Psoas muscle (tissue), 8 donors: ENCODE measurements at places on chromosomes 1 and 21.

GRCh38 chr1:16342331-16343062 lies 9.8 kb downstream of the FBXO42 start:
- no peaks in the 10 kb centered on the region for H3K36me3 ChIP-seq
- H3K27me3 ChIP-seq: no peaks in the 10 kb centered on the region
- H3K27ac ChIP-seq: no peak overlapping the region
- peak; percentile 11 for DNase-seq
- no peak overlapping the region for H3K4me3 ChIP-seq
- H3K4me1 ChIP-seq: peaks cover 28% of the 10 kb centered on the region

GRCh38 chr1:5108740-5109139 lies 454.3 kb downstream of the AJAP1 start:
- H3K4me3 ChIP-seq: no peak overlapping the region
- DNase-seq: no peak
- H3K4me1 ChIP-seq: no peaks in the 10 kb centered on the region
- H3K36me3 ChIP-seq: no peaks in the 10 kb centered on the region
- H3K27me3 ChIP-seq: no peaks in the 10 kb centered on the region
- H3K27ac ChIP-seq: no peak overlapping the region

- peak overlapping the region; percentile 73 for H3K27ac ChIP-seq
- peaks cover 10% of the 10 kb centered on the region for H3K4me1 ChIP-seq
- H3K36me3 ChIP-seq: peaks cover 2% of the 10 kb centered on the region
- H3K27me3 ChIP-seq: no peaks in the 10 kb centered on the region
- no peak overlapping the region for H3K4me3 ChIP-seq
- DNase-seq: no peak
Observed at GRCh38 chr1:112544751-112545150, 36.0 kb downstream of the WNT2B start.

DNA sequence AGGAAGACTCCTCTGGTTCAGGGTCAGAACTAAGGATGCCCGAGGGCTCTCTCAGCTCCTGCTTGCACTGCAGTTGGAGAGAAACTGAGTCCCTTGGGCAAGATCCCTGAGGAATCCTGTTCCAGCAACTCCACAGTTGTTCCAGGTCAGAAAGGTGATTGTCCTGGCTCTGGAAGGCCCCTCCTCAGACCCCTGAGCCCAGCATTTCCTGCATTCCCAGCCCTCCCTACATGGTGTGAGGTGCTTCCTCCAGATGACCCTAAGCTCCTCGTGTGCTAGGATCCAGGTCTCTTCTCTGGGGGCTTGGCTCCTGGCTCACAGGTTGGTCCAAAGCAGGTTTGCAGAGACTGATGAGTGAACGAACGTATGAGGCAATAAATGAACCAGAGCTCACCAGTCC lies 11.5 kb downstream of the LDLRAD1 start:
- H3K27me3 ChIP-seq: peaks cover 5% of the 10 kb centered on the region
- no peaks in the 10 kb centered on the region for H3K36me3 ChIP-seq
- no peak overlapping the region for H3K27ac ChIP-seq

GRCh38 chr1:229170778-229171505 lies 100.0 kb upstream of the RAB4A start:
- no peak overlapping the region for H3K27ac ChIP-seq
- no peaks in the 10 kb centered on the region for H3K27me3 ChIP-seq
- H3K36me3 ChIP-seq: no peaks in the 10 kb centered on the region
- no peak for DNase-seq

DNA sequence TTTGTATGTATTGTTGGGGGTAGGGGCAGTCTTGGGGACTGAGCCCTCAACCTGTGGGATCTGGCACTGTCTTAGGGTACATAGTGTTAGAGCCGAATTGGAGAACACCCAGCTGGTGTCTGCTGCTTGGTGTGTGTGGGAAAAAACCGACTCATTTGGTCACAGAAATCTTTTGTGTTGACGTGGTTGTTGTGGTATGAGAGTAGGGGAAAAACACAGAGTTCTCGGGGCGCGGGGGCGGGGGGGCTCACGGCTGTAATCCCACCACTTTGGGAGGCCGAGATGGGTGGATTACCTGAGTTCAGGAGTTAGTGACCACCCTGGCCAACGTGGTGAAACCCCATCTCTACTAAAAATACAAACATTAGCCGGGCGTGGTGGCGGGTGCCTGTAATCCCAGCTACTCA lies 15.3 kb upstream of the SRSF10 start:
- no peak for DNase-seq
- H3K4me3 ChIP-seq: no peak overlapping the region
- no peaks in the 10 kb centered on the region for H3K36me3 ChIP-seq
- peaks cover 12% of the 10 kb centered on the region for H3K4me1 ChIP-seq
- H3K27me3 ChIP-seq: no peaks in the 10 kb centered on the region
- H3K27ac ChIP-seq: no peak overlapping the region

GRCh38 chr1:174954671-174955669 lies 44.8 kb upstream of the CACYBP start:
- no peak overlapping the region for H3K4me3 ChIP-seq
- no peaks in the 10 kb centered on the region for H3K4me1 ChIP-seq
- DNase-seq: no peak
- H3K27ac ChIP-seq: no peak overlapping the region
- no peaks in the 10 kb centered on the region for H3K27me3 ChIP-seq

DNA sequence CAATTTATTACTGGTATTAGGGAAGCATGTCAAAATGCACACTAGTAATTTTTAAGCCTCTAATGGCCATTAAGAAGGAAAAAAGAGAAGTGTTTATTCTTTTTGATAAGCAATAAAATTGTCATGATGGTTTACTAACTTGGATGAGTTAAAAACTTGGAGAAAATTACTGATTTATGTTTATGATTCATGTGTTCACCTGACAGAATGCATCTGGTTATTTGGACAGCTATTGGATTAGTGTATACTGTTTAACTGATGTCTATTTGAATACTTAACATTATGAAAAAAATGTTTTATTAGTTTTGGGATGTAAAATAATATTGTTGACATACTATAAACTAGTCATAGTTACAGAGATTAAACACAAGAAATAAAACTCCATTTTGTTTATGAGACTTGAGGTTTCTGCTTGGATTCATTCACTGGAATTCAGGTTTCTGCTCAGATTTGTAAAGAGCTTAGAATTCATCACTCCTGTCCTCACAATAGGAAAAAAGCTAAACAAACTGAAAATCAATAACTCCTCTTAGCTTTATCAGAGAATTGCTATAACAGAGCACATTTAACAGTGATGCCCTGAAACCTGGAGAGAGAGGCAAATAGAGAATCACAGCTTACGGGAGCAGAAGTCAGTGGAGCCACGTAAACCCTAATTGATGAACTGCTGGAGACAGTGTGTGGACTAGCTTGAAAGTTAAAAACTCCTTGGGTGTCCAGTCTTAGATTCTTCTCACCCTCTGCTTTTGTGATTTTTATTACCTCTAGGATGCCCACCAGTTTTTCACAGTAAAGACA lies 56.7 kb downstream of the RALGPS2 start:
- no peaks in the 10 kb centered on the region for H3K27me3 ChIP-seq
- H3K27ac ChIP-seq: no peak overlapping the region
- no peaks in the 10 kb centered on the region for H3K4me1 ChIP-seq
- no peak overlapping the region for H3K4me3 ChIP-seq
- no peaks in the 10 kb centered on the region for H3K36me3 ChIP-seq

GRCh38 chr21:27292229-27292628 lies 325.3 kb upstream of the ADAMTS5 start:
- H3K27ac ChIP-seq: no peak overlapping the region
- no peaks in the 10 kb centered on the region for H3K4me1 ChIP-seq
- H3K27me3 ChIP-seq: no peaks in the 10 kb centered on the region
- no peaks in the 10 kb centered on the region for H3K36me3 ChIP-seq

GRCh38 chr1:226615876-226616275 lies 67.3 kb downstream of the STUM start:
- H3K36me3 ChIP-seq: no peaks in the 10 kb centered on the region
- H3K4me1 ChIP-seq: no peaks in the 10 kb centered on the region
- H3K27ac ChIP-seq: no peak overlapping the region
- no peak overlapping the region for H3K4me3 ChIP-seq

DNA sequence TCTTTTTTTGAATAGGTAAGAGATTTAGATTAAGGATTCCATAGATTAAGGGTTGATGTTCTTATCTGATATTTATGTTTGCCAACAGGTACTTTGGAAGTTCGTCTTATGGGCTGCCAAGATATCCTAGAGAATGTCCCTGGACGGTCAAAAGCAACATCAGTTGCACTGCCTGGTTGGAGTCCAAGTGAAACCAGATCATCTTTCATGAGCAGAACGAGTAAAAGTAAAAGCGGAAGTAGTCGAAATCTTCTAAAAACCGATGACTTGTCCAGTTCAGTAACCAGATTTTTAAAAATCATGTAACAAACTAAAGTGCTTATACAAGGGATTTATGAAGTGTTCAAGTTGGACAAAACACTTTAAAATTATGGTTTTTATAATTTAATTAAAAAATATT lies 100.5 kb downstream of the PKN2 start:
- peaks cover 66% of the 10 kb centered on the region for H3K36me3 ChIP-seq
- H3K4me3 ChIP-seq: no peak overlapping the region
- H3K4me1 ChIP-seq: no peaks in the 10 kb centered on the region
- DNase-seq: no peak

DNA sequence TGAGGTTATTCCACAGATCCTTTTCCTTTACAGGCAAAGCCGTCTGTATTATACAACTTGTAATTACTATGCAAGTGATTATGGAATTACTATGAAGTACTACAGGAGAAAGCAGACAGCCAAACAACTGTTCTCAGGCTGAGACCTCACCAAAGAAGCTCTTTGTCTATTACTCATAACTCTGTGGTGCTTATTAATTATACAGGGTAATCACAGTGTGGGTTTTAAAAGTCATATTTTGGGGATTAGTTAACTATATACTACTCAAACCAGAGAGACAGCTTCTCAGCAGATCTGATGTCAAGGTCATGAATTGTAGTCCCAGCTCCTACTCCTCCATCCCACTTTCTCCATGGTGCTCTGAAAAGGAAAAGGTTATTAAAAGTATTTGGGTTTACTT lies 49.6 kb downstream of the CTTNBP2NL start:
- no peaks in the 10 kb centered on the region for H3K27me3 ChIP-seq
- H3K27ac ChIP-seq: no peak overlapping the region
- DNase-seq: no peak
- no peaks in the 10 kb centered on the region for H3K36me3 ChIP-seq
- no peak overlapping the region for H3K4me3 ChIP-seq
- H3K4me1 ChIP-seq: no peaks in the 10 kb centered on the region

GRCh38 chr1:160761886-160762285 lies 22.8 kb downstream of the SLAMF7 start:
- no peaks in the 10 kb centered on the region for H3K36me3 ChIP-seq
- H3K27me3 ChIP-seq: no peaks in the 10 kb centered on the region
- no peak for DNase-seq
- no peak overlapping the region for H3K4me3 ChIP-seq
- no peak overlapping the region for H3K27ac ChIP-seq

- peaks cover 23% of the 10 kb centered on the region for H3K4me1 ChIP-seq
- no peaks in the 10 kb centered on the region for H3K36me3 ChIP-seq
- H3K4me3 ChIP-seq: no peak overlapping the region
- H3K27ac ChIP-seq: no peak overlapping the region
- no peak for DNase-seq
Observed at GRCh38 chr1:235060607-235061470, 67.8 kb downstream of the TOMM20 start.

- no peaks in the 10 kb centered on the region for H3K4me1 ChIP-seq
- no peak overlapping the region for H3K4me3 ChIP-seq
- DNase-seq: no peak
- H3K27ac ChIP-seq: no peak overlapping the region
- no peaks in the 10 kb centered on the region for H3K27me3 ChIP-seq
Observed at GRCh38 chr1:217535601-217536377, 95.1 kb downstream of the GPATCH2 start.

GRCh38 chr21:30444204-30444603 lies 4.1 kb downstream of the KRTAP15-1 start:
- DNase-seq: no peak
- no peaks in the 10 kb centered on the region for H3K27me3 ChIP-seq
- H3K4me3 ChIP-seq: no peak overlapping the region
- no peaks in the 10 kb centered on the region for H3K36me3 ChIP-seq
- H3K4me1 ChIP-seq: no peaks in the 10 kb centered on the region

- H3K36me3 ChIP-seq: no peaks in the 10 kb centered on the region
- H3K27ac ChIP-seq: no peak overlapping the region
- no peak for DNase-seq
- H3K4me3 ChIP-seq: no peak overlapping the region
Observed at GRCh38 chr1:225026701-225027100, 97.2 kb downstream of the DNAH14 start.

GRCh38 chr1:54540582-54541295 lies 7.3 kb upstream of the ACOT11 start:
- no peak overlapping the region for H3K4me3 ChIP-seq
- no peak overlapping the region for H3K27ac ChIP-seq
- no peak for DNase-seq
- H3K36me3 ChIP-seq: no peaks in the 10 kb centered on the region

DNA sequence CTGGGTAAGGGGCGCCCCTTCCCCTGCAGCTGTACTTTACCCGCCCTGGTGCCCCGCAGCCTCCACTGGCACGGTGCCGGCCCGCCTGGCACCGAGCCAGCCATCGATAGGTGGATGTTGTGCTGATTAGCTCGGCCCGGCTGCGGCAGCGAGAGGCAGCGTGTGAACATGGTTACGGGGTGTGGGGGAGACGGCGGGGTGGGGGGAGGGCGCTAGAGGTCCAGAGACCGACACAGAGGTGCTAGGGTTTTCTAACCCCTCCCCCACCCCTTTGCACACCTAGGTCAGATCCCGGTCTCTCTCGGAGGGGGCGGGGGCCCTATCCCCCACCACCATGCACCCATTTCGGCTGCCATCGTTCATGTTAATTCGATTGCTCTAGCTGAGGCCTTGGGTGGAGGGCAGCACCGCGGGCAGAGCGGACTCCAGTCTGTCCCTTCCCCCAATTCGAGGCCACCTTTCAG lies 6.7 kb downstream of the EFNA4 start:
- H3K4me1 ChIP-seq: peaks cover 12% of the 10 kb centered on the region
- H3K27ac ChIP-seq: no peak overlapping the region

DNA sequence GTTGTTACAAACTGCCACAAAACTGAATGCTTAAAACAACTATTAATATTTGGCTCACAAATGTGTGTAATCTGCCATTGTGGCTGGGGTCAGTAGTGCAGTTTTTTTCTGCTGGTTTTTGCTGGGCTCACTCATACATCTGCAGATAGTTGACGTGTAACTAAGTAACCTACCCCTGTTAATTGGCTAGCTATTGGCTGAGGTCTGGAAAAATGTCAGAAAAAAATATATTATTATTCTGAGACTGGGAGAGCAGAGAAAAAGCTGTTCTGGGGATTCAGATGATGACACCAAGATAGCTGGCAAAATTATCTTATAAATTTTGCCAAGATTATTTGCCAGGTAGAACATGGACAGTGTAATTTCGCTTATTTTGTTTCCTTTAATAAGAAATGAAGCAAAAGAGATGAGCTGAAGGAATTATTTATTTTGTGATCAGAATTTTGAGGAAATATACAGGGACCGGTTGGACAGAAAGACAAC lies 616.1 kb upstream of the ADAMTS5 start:
- DNase-seq: no peak
- H3K27me3 ChIP-seq: no peaks in the 10 kb centered on the region
- H3K4me1 ChIP-seq: no peaks in the 10 kb centered on the region
- H3K36me3 ChIP-seq: no peaks in the 10 kb centered on the region
